ENCODE measurements at places on chromosomes 16 and 17. TPM values are rescaled to one million over a fixed set of nuclear protein-coding genes. Genes with fewer than 3 reads are reported as not detected.

PIK3R5 gene
- total RNA-seq, result 0.11 TPM

GAST gene
- total RNA-seq, result not detected

SOX15 gene
- 3.9 TPM for total RNA-seq

MPRIP gene
- 292 TPM for total RNA-seq

Measured in GM23248 (cell line).